ENCODE measurements at places on chromosomes 5 and 9.
A peak's percentile ranks its signal among the peaks of the same experiment; 100 is the strongest.

- peak; percentile 78 for DNase-seq
Measured at GRCh38 chr5:181160152-181160754, 12.9 kb downstream of the OR2V2 start.

GRCh38 chr5:113062869-113063508 is 86.4 kb downstream of the DCP2 start:
- no peak for DNase-seq

DNA sequence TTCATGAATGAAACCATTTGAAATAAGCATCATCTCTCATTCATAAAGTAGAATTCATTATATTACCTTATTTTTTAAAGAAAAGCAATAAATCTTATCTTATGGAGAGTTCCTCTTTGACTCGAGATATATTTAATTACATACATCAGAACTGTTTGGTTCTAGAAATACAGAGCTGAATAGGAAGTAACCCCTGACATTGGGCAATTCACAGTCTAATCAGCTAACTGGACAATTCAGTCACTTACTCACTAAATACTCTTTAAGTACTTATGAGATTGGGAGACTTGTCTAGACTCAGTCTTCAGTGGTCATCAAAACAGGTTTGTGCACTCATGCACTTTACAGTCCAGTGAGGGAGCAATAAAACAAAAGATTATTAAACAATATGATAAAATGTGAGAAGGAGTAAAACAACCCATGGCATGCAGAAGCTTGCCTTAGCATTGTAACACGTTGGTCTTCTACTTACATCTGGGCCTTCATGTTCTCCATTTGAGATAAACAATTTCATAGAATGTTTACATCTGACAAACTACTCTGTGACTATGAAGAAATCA is 11.5 kb upstream of the FBXO38 start:
- DNase-seq, result no peak

DNA sequence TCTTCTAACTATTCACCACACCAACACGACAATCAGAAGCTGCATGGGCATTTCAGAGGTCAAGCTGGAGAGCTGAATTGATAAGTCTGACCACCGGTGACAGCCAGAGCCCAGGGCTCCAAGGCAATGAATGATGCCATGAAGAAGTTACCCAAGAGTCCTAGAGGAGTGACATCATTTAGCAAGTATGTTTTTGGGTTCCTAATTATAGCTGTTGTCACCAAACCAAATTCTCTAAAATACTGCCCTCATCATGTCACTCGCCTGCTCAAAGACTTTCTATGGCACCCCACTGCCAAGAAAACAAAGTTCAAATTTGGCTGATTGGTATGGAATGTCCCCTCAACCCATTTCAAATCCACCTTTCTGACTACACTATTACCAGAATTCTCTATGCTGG is 235.1 kb downstream of the SPOCK1 start:
- DNase-seq, result no peak

GRCh38 chr5:6412811-6413210 is 34.5 kb upstream of the MED10 start:
- DNase-seq, result no peak

- peak; percentile 19 for DNase-seq
Measured at GRCh38 chr5:79236970-79237739, 1.2 kb downstream of the JMY start.

GRCh38 chr9:127224883-127225739 is 39.5 kb upstream of the GARNL3 start:
- DNase-seq, result peak; percentile 87

GRCh38 chr5:138610918-138611677 is 35.9 kb upstream of the HSPA9 start:
- no peak for DNase-seq

DNA sequence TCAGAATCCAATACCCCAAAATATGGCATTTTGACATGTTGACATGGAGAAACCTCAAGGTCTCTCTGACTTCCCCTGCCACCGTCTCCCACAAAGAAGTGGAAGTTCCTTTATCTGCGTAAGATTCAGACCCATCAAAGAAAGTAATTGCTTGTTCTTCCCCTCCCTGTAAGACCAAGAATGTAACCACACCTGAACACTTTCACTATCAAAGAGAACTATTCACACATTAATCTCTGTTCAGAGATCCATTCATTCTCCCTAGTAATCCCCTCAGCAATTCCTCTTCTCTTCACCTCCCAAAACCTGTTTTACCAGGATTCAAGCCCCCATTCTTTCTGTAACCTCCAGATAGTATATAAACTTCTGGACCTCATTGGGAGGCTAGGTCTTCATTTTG is 4.1 kb upstream of the SLC1A1 start:
- DNase-seq, result no peak

GRCh38 chr9:100372648-100373047 is 19.9 kb upstream of the TEX10 start:
- DNase-seq, result no peak

DNA sequence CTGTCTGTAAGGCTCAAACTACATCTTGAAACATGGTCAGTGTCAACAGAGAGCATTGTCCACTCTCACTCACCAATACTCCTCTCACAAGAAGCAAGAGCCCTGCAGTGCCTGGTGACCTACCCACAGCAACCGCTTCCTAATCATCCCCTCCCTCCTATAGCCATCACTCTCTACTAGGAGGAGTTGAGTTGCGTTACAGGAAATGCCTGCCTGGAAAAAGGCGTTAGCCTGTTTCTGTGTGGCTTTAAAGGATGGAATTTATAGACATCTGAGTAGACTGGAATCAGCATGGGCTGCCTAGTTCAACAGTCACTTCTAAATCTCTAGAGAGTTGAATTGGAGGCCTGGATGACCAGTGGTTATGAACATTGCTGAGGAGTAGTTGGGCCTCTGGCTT is 108.3 kb upstream of the FER start:
- no peak for DNase-seq

DNA sequence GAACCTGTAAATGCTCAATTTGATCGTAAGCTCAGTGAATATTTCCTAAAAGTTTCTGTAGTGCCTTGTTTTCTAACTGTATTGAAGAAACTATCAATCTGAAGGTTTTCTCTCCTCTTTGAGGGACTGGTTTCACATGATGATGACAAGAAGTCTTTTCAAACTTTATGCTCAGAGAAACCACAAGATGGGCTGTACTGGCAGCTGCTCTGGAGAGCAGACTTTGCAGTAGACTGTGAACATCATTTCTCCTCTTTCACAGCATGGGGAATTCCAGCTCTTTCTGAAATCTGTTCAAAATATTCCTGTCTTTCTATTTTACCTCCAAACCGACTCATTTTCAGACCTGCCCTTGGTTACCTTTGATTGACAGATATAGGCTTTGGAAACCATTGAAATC is 194.4 kb downstream of the IZUMO3 start:
- no peak for DNase-seq

DNA sequence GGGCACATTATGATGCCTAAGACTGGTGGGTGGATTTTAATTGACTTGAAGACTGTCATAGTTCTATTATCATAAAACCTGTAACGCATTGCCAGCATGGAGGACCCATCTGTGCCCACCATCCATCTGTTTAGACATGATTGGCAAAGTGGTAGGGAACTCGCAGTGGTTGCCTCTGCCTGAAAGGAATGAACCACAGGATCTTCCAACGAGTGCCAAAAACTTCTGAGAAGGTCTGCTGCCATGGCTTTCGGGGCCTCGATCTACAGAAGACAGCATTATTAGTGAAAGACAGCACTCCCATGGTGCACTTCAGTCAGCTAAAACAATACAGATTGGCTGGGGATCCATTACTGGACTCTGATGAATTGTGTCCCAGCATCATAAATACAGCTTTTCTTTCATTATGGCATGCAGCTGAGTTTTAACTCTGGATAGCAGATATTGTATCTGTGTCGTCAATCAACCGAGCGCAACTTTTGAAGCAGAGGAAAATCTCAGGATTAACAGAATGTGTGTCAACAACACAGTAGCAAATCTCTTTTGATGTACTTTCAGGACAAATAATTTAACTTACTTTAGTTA is 74.3 kb downstream of the ZDHHC21 start:
- DNase-seq, result no peak

DNA sequence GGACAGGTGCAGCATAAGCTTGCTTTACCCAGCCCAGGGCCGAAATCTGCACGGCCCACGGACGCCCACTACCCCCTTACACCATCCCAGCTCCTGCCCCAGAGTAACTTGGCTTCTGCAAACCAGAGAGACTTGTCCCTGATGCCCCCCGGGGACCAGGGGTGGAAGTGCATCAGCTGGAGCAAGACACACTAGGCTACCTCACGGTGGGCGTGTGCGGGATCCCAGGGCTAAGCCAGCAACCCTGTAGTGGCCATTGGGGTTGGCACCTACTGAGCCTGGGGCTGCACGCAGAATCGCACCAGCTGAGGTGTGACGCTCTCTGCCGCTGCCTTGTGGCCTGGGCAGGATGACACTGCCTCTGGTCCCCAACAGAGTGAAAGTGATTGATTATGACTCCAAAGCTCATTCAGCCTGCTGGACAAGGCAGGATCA is 6.1 kb upstream of the ZNF79 start:
- no peak for DNase-seq

DNA sequence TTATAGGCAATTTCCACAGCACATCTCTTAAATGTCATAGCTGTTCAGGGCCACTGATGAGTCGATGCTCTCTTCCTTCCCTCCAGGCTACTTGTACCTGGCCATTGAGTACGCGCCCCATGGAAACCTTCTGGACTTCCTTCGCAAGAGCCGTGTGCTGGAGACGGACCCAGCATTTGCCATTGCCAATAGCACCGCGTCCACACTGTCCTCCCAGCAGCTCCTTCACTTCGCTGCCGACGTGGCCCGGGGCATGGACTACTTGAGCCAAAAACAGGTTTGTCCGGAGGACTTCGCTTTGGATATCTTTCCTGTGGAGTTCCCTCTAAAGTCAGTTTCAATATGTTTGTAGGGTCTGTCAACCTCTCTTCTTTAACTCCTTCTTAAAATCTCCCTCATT is 84.3 kb downstream of the EQTN start:
- no peak for DNase-seq

GRCh38 chr9:137355761-137356365 is 53.8 kb upstream of the NRARP start:
- no peak for DNase-seq

GRCh38 chr9:130956636-130957450 is 17.8 kb upstream of the FIBCD1 start:
- DNase-seq, result no peak

- DNase-seq, result no peak
Measured at GRCh38 chr5:125815-126214, 33.8 kb downstream of the PLEKHG4B start.

DNA sequence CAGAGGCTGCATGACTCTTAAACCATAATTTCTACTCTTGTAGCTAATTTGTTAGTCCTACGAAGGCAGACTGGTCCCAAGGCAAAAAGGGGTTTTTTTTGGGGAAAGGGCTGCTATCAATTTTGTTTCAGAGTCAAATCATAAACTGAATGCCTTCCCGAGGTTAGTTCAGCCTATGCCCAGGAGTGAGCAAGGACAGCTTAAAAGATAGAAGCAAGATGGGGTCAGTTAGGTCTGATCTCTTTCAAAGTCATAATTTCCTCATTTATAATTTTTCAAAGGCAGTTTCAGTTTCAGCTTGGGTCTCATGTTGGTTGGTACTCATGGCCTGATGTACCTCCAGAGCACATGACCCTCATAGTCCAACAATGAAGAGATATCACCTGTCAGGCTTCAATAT is 7.9 kb upstream of the RXFP3 start:
- DNase-seq, result no peak

DNA sequence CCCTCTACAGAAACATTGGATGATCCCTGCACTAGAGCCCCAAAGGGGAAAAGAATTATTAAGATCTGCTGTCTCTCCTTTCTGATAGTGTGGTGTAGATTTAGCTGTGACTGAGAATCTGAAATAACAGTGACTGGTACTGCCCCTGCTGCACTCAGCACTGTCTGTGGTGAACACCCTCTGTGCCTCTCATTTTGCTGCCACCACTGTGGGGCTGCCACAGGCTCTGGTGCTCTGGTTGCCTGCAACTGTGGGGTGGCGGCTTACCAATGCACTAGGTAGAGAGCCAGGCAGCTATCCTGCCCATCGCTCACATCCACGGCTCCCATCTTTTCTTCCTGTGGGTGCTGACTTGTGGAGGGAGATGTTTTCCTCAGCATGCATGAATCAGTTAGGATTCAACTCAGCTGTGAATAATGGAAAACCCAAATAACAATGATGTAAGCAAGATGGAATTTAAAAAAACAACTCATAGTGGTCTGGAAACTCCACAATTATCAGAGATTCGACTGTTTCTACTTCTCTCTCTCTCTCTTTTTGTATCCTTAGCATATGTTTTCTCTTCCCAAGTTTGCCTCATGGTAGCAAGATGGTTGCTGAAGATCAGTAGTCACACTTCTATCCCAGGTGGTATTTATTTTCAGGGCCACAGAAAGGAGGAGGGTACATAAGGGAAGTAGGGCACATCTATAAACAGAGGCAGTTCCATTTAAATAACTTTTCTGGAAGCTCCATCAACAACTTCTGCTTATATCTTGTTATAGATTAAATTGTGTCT is 99.8 kb upstream of the DAP start:
- DNase-seq, result no peak

DNA sequence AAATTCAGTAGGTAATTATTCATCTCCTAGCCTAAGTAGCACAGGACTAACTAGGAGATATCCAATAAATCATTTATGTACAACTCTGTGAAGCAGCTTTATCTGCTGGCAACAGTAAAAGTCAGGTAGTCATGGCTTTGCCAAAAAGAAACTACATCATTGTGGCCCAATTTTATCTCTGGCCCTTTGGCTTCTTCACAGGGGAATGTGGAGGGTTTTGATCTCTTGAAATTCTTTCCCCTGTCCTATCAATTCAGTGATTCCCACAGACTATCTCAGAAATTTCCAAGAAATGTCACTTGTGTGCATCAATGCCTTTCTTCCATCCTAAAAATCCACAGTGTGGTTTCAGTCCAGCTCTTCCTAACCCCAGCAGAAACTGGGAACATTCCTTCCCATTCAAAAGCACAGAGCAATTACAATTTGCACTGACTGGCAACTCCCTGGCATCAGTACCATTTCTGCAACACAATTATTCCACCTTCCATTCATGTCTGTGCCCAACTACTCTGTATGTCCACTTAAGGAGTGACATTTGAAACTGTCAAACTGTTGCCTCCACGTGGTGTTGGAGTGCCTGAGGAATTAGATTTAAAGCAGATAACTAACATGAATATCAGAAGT is 6.6 kb downstream of the CDC14B start:
- no peak for DNase-seq

DNA sequence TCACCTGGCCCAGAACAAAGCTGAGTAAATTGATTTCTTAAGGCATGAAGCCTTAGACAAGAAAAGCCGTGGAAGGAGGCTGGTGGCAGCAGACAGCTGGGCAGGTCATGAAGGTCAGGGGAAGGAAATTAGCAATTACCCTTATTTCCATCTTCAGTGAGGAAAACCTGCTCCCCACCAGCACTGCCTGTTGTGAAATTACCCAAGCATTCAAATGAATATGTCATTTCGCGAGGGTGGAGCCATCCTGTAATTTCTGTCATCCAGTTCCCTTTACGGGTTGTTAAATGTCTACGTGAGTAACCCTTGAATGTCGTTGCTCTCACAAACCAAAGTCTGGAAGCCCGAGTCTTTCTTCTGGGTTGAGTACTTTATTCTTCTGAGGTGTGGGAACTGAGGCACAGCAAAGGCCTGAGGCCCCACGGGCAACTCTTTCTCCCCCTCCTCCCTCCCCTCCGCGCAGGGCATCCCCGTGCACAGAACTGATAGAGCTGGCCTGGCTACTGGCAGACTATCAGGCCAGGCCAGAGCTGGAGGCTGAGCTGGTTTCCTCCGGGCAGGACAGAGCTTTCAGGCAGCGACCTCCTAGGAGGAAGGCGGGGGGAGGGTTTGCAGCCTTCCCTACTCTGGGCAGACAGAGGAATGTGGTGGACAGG is 22.0 kb upstream of the AK3 start:
- DNase-seq, result no peak

Measured in naive thymus-derived CD8-positive, alpha-beta T cell (primary cell).